Mucosa of gallbladder (tissue), 1 donor: ENCODE measurements at places on chromosomes 1 and 21. TPM values are rescaled to one million over a fixed set of nuclear protein-coding genes. Genes with fewer than 3 reads are reported as not detected.
A peak's percentile ranks its signal among the peaks of the same experiment; 100 is the strongest.

GRCh38 chr1:23930861-23931490 is 17.8 kb upstream of the CNR2 start:
- DNase-seq: no peak

Gene MED8
- 37.7 TPM for total RNA-seq

Gene NBPF14
- 22.6 TPM for total RNA-seq

DNA sequence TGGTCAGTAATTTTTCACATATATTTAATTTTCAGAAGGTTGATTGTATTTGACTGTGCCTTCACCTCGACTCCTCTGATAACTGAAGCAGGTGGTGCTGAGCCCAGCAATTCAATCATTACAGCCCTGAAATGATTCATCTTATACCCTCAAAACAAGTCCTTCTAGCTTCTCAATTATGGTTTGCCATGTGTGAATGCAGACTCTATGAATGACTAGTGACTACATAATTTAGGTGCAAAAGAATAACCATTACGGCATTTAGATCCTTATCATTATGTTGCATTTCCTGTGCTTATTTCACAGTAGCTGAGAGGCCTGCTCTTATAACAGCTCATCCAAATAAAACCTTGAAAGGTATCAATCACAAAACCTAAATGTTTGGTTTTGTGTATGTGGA is 54.0 kb upstream of the COL11A1 start:
- no peak for DNase-seq

Gene LIN28A
- total RNA-seq: 1.4 TPM

GRCh38 chr1:57357462-57357861 is 66.4 kb downstream of the DAB1 start:
- no peak for DNase-seq

- DNase-seq: no peak
These were observed 62.8 kb downstream of the NGF start for GRCh38 chr1:115275216-115275615.

- no peak for DNase-seq
These were observed 340.9 kb downstream of the MATN1 start for GRCh38 chr1:30382496-30382895.

DNA sequence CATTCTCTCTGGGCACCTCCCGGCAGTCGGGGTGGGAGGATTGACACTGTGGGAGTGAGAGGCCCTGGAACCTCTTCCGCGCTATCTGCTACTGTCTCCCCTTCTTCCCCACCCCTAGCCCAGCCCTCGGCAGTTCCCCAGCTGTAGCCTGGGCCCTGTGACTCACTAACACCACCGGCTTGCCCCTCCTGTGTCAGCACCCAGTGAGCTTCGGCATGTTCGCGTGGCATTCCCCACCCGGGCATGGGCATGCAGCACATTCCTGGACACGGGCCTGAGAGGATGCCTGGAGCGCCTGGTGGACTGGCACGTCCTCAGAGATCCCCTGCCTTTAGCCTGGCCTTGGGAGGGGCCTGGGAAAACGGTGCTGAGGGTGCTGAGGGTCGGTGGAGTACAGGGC is 1.3 kb downstream of the CDK18 start:
- peak; percentile 68 for DNase-seq

Gene SLAMF7
- total RNA-seq: 2.7 TPM

- DNase-seq: no peak
These were observed 78.8 kb downstream of the MRPL39 start for GRCh38 chr21:25528515-25528914.

Gene CD1E
- total RNA-seq: 1.3 TPM

DNA sequence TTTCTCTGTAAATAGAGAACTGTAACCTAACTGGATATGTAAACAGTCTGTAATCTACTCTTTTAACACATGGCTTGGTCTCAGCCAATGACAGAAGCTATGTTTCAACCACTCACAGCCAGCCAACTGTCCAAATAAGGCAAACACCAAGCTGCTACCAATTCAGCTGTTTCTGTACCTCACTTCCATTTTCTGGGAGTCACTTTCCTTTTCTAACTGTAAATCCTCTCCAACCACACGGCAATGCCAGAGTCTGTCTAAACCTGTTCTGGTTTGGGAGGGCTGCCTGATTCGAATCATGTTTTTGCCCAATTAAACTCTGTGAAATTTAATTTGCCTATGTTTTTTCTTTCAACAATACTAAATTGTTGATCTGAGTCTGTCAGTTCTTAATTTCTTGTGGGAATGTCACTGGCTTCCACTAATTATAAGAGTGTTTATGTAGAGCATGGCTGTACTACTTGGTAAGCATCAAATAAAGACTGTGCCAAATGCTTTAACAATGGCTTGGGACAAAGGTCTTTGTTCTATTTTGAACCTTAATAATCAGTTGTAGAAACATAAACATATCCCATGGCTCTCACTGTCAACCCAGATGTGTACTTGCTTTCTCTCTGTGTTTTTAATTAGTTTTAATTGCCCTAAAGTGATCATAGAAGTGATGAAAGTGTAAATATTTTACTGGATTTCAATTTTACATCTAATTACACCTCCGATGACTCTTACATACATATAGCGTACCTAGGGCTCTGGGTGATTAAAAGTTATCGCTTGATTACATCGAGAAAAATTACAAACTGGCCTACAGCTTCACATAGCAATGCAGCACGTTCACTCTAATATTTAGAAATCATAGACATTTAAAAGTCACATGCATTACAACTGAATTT is 1144.6 kb upstream of the TMPRSS15 start:
- no peak for DNase-seq

DNA sequence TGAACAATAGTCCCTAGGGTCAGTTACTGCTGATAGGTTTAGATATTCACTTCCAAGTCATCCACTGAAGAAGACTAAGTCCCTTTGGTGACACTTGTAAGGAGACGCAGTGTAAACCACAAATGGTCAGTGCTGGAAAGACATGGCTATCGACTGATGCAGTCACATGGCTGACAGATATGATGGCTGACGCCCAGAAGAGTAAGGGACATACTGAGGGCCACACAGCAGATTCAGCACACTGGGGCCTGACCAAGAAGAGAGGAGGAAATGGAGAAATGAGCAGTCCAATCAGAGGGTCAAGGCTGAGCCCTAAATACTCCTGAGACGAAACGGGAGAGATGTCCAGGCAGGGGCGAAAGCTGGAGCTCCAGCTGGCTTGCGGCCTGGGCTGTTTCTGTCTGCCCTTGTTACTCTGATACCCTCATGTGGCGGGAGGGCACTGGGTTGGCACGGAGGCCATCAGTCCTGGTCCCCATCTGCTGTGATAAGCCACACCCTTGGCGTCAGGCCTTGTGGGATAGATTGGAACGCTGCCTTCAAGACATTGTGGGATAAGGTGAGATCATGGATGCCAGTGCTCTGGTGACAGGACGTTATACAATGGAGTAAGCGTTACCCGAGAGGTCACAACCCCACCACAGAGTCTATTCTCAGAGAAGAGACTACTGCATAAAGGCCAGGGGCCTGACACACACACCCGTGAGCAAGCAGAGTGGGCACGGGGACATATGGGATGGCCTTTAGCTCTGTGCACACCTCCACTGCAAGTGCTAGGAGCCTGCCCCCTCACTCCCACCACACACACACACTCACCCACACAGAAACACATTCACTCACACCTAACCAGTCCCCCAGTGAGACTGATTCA is 158.4 kb downstream of the TRABD2B start:
- DNase-seq: no peak

- no peak for DNase-seq
These were observed 25.3 kb upstream of the DPH5 start for GRCh38 chr1:101050869-101051268.

Gene LCE3E
- not detected for total RNA-seq

- DNase-seq: no peak
These were observed 28.7 kb upstream of the PWP2 start for GRCh38 chr21:44078411-44078981.

DNA sequence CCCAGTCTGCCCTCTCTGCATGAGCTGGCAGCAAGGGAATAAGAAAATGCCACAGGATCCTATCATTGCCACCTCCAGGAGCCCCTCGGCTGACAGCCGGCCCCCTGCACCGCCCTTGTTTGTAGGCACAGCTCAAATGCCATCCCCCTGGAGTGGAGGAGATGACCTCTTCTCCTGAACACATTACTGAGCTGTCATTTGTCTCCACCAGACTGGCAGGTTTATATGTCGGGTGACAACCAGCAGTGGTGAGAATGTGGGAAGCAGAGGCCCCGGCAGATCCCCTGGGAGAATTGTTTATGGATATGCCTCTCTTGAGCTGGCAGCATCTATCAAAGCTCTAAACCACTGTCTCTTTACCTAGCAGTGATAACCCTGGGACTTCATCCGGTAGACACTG is 135.4 kb upstream of the FMN2 start:
- DNase-seq: no peak

DNA sequence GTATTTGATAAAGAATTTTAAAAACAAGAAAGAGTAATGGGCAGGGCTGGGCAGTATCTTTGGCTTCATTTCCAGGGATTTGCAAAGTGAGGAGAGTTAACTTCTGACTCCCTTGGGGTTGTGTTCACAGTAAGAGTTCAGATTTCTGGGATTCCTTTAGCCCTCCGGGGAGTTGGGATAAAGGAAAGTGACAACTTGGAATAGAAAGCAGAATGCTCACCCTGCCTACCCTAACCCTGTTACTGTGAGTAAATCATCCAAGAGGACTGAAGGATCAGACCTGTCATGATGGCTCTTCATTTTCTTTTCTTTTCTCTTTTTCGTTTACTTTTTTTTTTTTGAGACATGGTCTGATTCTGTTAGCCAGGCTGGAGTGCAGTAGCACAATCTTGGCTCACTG is 76.1 kb downstream of the CACHD1 start:
- no peak for DNase-seq

Gene ITGB2
- 84.5 TPM for total RNA-seq

DNA sequence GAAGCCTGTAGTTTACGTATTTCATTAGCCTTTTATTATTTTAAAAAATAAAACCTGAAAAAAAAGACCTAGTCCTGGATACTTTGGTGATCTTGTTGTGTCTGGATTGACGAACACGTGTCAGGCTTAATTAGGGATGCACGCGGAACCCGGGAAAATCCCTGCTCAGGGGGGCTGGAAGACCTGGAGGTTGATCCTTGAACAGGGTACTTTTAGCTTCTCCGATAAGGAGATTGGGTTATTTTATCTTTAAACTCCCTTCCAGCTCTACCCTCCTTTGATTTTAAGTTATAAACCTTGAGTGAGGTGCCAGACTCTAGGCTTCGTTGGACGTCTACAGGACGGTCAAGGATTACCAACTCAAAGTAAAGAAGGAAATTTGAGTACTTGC is 552 bp upstream of the ZNF691 start:
- DNase-seq: no peak

DNA sequence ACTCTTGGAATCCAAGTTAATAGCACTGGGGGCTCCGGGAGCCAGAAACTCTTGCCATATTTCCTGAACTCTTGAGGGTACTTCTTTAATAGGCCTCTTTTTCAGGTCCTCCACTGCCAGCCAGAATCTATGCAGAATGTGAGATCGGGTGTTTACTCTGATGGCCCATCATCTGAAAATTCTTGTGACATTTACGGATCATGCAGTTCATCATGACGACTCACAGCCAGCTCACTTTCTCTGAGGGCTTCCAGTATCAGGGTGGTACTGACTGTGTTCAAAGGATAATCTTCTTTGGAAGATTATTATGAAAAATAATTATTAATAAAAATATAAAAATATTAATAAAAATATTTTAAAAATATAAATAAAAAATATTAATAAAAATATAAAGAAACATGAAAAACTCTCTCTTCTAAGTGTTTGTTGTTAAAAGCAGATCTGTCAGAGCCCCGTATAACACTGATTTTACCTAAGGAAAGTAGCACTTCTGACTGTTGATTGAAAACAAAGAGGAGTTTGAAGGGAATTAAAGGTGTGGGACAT is 194.3 kb upstream of the GREM2 start:
- DNase-seq: no peak

DNA sequence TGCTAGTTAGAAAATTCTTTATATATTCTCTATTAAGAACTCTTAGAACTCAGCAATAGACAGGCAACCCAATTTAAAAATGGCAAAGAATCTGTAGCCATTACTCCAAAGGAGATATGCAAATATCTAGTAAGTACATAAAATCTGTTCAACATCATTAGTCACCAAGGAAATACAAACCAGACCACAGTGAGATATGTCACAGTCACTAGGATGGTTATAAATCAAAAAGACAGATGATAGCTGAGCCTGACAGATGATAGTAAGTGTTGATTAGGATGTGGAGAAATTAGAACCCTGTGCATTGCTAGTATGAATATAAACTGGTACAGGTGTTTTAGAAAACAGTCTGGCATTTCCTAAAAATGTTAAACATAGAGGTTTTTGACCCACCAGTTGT is 26.6 kb downstream of the SRSF11 start:
- DNase-seq: no peak

GRCh38 chr1:171090604-171091003 is at the start of gene FMO3:
TSS of gene FMO3 (plus strand) at chr1:171090905. CDS start at chr1:171092659, 1,754 bp downstream.
- no peak for DNase-seq

Gene OR2M4
- not detected for total RNA-seq

DNA sequence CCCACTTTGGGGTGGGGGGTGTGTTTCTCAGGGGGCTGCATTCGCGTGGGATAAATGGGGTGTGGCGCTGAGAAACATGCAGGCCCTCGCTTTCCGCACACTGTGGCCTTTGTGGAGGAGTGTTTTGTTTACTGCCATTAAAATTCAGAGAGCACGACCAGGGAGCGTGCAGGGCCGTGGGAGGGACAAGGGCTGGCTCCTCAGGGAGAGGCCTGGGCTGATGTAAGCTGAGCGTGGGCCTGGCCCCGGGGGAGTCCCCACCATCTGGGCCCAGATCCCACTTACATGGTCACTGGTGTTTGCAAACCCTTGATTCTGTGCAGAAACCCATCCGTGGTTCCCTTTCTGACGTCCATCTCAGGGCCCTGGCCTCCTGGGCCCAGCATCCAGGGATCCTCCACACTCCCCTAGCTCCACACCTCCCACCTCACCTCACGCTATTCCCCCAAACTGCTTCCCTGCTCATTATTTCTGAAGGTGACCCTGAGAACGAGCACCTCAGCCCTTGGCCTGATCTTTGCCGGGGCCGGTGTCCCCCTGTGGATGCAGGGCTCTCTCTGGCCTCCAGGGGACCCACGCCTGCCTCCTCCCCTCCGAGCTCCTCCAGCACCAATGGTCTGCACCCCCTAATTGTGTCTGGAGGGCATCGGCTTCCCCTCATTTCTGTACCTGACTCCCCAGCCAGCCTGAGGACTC is 92.5 kb upstream of the SIM2 start:
- no peak for DNase-seq

- DNase-seq: no peak
These were observed at the start of gene CELA3A for GRCh38 chr1:22001409-22001808. TSS of gene CELA3A (plus strand) at chr1:22001657. CDS start at chr1:22001675, 18 bp downstream.

GRCh38 chr1:100497796-100498195 is 40.1 kb upstream of the GPR88 start:
- DNase-seq: no peak

Gene RPE65
- total RNA-seq: not detected
